ENCODE measurements at places on chromosomes 11 and 22.

GRCh38 chr11:1486054-1486825 lies at the start of gene MOB2:
MOB2 (minus strand) TSS chr11:1486779; CDS start chr11:1486556, 223 bp downstream.
- no peak for DNase-seq

DNA sequence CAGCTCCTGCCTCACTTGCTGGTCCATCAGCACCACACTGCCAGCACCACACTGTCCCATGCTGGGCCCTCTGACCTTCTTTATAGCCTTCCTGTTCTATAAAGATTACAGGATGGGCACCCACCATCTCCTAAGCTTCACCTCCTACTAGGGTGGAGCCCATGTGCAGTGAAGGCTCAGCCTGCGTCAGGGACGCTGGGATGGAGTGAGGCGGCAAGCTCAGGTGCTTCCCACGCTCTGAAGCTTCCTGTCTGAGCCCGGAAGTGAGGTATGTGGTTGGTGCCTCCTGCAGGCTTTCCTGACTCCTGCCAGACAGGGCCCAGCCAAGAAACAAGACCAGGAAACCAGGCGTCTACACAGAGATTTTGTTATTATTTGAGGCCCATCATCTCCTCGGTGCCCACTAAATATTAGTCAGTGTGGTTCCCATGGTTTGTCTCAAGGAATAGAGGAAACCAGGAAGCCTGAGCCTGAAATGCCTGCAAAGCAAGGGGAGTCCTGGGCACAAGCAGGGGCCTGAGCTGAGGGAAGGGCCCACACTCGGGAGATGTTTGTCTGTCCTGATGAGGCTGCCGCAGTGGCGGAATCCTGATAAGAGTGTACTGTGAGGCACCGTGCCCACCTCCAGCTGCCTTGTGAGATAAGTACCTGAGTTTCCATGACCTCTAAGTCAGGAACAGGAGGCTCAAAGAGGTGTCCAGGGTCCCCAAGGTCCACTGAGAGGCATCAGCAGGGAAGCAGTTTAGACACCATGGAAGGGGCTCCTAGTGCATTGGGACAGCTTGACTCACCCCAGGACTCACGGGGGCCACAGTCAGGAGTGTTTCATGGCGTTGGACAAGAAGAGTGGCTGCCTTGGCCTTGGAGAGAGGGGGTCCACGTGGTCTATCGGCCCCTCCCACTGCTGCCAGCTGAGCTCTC lies 22.0 kb downstream of the RSPH14 start:
- peak; percentile 66 for DNase-seq

GRCh38 chr11:16454289-16454863 lies 98.0 kb upstream of the SOX6 start:
- no peak for DNase-seq

- DNase-seq = no peak
Observed at GRCh38 chr22:42760806-42761565, 40.3 kb upstream of the A4GALT start.

DNA sequence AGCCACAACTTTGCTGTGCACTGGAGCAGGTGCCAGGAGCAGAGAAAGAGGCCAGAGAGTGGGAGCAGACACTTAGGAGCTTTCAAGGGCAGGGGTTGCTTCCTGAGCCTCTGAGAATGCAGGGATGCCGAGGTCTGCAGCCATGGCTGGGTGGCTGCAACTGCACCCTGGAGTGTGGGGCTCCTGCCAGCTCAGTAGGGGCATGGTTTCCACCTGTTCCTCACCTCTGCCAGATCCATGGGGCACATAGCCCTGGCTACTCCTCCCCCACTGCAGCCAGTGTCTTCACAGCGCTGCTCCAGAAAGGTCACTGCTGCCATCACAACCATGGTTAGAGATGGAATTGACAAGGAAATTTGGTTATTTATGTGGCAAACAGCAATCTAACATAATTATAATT lies 404.8 kb downstream of the CNTN5 start:
- no peak for DNase-seq

GRCh38 chr11:69943066-69943465 lies 123.8 kb upstream of the FGF3 start:
- DNase-seq = no peak

- no peak for DNase-seq
Observed at GRCh38 chr11:12472401-12473005, 95.1 kb downstream of the PARVA start.

DNA sequence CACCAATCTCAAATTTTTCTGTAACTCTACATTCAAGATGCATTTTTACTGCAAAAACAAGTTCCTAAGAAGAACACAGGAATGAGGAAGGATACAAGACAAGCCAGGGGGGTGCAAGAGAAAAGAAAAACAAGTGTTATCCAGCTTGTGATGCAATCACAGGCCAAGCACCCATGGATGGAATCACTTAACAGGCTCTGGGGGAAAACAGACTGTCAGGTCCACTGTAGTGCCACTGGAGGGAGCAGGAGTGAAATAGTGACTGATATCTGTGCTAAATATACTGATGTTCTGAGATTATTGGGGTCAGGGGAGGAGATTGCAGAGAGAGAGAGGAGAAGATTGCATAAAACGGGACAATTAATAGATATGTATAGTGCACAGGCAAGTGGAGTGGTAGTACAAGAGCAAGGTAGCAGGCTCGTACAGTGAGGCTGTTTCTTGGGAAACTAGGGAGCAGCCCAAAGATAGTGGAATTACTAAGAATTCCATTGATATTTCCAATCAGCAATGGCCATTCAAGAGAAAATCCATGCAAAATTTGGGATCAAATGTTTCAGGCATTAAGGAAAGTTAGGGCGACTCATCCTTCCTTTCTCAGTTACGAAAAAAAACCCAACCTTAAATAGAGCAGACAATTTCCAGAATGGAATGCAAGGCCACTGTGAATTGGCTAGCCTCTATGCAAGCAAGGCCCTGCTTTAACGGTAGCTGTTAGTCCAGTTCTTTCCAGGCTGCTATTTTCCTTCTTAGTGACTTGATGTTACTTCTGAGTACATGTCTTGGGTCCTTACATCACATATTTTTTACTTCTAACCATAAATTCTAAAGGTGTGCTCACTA lies 52.2 kb upstream of the CEP126 start:
- no peak for DNase-seq

DNA sequence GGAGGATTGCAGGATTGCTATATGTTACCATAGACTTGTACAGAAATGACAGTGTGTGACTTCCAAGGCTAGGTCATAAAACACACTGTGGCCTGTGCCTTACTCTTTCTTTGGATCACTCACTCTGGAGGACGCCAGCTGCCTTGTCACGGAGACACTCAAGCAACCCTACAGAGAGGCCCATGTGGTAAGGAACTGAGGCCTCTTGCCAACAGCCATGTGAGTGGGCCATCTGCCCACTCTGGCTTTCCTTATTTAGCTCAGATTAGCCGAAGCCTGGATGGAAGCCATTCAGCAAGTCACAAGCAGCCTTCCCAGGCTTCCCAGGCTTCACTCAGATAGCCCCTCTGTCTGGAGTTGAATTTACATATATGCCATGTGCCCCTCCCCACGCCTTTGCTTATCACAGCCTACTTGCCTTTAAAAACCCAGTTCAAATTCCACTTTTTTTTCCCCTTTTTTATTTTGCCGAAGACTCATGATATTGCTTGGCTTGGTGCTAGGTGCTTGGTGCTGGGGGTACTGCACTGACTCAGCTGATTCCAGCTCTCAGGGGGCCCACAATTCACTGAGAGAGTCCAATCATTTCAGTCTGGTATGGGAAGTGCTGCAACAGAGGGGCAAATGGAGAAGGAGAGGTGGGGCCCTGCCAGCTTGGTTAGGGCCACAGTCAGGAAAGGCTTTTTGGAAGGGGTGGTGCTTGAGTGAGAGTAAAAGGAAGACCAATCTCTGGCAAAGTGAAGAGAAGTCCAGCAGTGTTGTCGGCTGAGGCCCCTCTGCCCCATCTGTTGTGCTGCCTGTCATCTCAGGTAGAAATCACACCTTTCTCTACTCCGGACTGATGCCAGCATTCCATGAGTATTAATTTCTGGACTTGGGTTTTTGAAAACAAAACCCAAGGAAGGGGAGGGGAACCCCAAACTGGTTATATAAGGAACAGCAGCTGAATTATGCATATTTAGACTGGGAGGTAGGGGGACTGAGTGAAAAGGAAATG lies 14.5 kb upstream of the P4HA3 start:
- DNase-seq = no peak

DNA sequence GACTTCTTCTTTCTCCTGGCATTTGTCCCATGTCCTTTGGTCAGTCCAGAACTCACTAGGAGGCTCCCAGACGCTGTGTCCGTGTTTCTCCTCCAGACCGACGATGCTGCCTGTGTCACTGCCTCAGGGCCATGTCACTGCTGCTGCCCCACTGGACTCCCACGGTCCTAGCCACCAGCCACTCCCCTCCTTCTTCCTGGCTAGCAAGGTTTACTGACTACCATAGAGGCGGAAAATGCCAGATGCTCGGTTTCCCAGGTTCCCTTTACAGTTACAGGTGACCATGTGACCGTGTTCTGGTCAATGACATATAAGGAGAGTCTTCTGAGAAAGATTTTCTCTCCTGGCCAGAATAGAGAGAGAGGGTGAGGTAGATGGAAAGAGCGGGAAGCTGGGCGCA lies 40.7 kb upstream of the RBFOX2 start:
- DNase-seq = no peak
